ENCODE measurements at places on chromosomes 4 and X. TPM values are rescaled to one million over a fixed set of nuclear protein-coding genes. Genes with fewer than 3 reads are reported as not detected.

DNA sequence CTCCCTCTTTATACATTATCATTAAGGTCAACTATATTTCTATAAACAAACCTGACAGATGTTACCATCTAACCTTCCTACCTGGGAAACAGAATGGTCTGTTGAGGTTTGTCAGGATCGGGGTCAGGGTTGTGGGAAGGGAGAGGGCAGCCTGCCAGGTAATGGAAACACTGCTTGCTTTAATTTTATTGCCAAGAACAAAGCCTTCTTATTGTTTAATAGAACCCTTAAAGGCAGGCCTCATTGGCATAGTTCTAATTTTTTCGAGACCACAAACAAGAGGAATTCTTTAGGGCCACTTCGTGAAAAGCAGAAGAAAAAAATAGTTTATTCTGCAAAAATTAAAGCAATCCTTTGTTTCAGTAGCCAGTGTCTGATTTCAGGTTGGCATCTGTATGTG, 113.2 kb downstream of the MID1 start:
- DNase-seq: no peak

DNA sequence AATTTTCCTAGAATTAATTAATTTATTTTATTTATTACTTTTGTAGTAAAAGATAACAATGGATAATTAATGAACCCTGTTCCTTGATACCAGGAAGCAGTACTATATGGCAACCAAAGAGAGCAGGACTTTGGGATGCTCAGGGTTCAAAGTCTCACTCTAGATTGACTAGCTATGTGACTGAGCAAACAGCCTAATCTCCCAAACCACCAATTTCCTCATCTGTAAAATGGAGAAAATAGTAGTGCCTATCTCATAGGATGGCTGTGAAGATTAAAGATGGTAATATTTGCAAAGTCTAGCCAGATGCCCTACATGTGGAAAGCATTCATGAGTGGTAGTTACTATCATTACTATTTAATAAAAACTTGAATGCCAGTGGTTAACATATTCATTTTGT, 97.6 kb downstream of the PRDM5 start:
- DNase-seq: no peak

The PASD1 gene
- not detected for total RNA-seq

DNA sequence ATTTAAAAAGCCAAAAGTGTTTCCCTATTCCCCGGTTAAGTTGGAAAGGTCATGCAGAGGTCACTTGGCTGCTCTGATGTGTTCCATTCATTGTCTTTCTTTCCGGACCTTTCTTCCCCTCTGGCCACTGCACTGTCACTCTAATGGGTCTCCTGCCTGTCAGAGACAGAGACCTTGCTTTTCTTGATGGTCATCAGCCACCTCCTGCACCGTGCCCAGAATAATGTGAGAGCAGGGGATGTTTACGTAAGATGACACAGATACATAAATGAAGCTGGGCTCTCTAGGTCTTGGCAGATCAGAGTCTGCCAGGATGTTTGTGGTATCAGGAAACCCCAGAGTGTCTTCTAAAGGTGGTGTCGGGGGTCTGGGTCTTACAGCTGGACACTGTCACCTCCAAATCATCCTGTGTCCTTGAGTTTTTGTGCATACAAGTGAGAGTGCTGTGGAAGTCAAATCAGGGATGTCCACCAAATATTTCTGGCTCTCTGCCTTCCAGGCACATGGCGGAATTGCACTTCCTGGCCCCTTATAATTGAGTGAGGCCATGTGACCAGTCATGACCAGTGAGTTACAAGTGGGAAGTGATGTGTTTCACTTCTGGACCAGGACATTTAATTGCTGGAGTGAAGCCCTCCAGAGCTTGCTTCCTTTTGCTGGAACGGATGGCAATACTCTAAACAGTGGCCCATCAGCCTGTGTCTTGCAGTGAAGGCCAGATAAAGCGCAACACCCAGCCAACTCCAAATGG, 130.6 kb upstream of the ATP6AP2 start:
- DNase-seq: no peak

DNA sequence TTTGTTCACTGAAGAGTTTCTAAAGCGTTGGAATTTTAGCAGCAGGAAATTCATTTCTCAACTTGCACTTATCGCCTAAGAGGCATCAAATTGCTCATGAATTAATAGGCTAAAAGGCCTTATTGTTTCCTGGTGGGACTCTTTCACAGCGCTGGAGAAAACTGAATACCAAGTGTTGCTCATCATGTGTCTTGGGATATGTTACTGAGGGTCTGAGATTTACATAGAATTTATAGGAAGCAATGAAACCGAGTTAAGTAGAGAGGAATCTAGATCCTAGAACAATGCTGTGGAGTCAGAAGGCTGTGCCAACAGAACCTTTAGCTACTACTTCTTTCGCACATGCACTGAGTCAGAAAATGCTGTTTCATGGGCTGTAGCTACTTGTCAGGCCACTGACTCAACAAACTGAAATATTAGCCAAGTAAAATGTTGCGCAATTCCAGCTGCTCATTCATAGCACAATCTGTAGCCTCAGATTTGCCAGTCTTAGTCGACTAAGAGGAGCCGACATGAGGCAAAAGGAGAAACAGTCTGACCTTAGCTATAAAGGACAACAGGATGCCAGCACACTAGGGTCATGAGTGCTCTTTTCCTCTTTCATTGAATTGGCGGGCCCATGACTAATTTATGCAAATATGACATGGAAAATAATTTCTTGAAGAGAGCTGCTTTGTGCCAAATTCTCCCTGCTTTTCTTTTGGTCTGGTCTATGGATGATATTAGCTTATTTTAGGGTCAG, 35.9 kb upstream of the CXCL8 start:
- no peak for DNase-seq

GRCh38 chr4:137213372-137214173, 318.7 kb downstream of the PCDH18 start:
- DNase-seq: no peak

GRCh38 chr4:11326021-11326420, 102.7 kb downstream of the HS3ST1 start:
- DNase-seq: no peak

DNA sequence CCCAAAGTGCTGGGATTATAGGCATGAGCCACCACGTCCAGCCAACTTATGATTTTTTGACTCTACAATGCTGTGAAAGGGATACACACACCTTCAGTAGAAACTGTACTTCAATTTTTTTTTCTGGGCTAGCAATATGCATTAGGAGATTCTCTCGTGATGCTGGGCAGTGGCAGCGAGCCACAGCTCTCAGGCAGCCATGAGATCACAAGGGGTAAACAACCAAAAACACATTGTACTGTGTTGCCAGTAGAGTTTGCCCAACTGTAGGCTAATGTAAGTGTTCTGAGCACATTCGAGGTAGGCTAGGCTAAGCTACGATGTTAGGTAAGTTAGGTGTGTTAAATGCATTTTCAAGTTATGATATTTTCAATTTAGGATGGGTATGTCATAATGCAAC, 25.7 kb downstream of the RAB33A start:
- DNase-seq: no peak

The ARR3 gene
- total RNA-seq: not detected

DNA sequence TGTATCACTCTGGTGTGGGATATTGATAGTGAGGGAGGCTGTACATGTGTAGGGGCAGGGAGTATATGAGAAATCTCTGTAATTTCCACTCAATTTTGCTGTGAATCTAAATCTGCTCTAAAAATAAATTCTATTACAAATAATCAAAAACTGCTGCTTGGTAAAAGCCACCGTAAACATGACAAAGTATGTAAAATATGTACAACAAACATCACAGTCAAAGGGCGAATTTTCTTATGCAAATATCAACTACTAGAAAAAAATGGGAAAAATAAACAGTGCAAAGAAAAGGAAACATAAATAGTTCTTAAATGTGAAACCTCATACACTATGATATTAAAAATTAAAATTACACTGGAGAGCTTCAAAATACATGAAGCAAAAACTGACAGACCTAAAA, 105.1 kb upstream of the DCLK2 start:
- DNase-seq: no peak

DNA sequence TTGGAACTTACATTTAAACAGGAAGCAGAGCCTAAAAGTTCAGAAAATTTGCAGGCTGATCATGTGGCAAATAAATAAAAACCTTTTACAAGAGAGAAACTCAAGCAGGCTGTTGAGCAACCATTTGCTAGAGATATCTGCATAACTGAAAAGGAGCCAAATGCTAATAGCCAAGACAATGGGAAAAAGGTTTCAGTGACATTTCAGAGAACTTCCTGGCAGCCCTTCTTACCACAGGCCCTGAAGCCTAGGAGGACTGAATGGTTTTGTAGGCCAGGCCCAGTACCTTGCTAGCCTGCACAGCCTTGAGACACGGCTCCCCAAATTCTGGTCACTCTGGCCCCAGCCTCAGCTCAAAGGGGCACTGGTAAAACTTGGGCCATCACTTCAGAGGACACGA, 945.1 kb downstream of the ADGRL3 start:
- no peak for DNase-seq

DNA sequence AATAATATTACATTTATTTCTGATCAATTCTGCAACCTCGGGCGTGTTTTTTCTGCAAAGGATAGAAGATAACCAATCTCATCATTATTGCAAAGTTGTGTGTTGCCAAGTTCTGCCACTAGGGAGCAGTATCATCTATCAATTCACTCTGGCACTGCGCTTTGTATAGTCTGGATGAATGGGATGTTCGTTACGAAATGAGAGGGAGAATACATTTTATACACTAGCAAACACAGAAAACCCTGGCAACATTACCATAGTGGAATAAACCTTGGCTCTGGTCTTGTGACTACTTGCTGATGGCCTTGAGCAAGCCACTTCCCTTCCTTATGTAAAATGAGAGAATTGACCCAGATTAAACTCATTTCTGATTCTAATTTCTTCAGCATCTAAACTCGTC, 97.5 kb upstream of the ZNF518B start:
- peak; percentile 78 for DNase-seq

GRCh38 chr4:102632241-102633065, 128.3 kb downstream of the MANBA start:
- DNase-seq: no peak

GRCh38 chrX:19392703-19393102, 49.0 kb downstream of the PDHA1 start:
- no peak for DNase-seq

GRCh38 chr4:41512596-41512995, 25.4 kb upstream of the LIMCH1 start:
- DNase-seq: no peak

GRCh38 chr4:137576446-137576845, 44.2 kb upstream of the PCDH18 start:
- no peak for DNase-seq
